Fibroblast of skin of left biceps (primary cell): ENCODE measurements at places on chromosomes 5 and 9.

- peak; percentile 11 for DNase-seq
Observed at GRCh38 chr5:79837761-79838551, 148.3 kb downstream of the CMYA5 start.

DNA sequence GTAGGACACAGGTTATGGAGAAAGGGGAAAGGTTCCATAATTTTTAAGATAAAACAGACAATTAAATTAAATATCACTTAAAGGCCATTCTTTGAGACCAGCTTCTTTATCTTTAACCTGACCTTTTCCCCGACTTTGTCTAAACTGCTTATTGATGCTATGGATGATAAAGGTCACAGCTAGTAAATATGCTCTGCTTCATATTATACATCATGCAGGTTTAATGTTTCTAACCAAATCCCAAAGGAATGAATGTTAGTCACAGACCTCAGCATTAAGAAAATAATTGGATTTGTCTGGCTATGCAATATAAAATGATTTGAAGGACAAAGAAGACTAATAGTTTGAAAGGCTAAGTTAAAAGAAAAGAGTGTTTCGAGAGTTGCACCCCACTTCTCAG lies 147.6 kb downstream of the ST8SIA4 start:
- no peak for DNase-seq

DNA sequence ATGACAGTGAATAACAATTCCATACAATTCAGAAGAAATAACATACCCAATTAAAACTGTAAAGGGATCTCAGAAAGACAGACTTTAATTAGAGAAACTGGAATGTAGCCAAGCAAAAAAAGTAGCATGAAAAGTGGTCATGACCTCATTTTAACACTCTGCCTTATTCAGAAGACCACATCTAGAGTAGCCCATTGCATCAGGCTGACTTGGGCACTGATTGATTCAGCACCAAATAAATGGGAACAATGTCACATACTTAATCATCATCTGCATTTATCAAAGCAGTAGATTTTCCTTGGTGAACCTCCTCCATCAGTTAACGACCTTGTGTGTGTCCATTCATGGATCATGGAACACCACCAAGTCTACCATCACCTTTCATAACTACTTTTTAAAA lies 992.1 kb downstream of the NR2F1-AS1 start:
- no peak for DNase-seq

DNA sequence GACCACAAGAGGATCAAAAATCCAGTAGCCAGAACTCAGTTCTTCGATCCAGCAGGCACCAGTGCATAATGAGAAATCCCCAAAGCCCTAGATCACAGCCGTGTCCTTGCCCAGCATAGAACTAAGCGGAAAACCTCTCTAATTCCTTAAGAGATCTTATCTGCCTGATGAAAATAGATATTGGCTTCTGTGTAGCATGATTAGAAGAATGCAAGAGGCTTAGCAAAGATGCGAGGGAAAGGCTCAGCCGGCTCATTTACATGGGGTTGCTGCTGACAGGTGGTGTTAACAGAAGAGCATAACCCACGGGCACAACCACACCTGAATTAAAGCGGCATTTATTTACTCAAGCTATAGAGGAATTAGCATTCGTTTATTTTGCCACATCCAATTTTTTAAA lies 400.0 kb upstream of the ADAMTS16 start:
- DNase-seq = no peak

GRCh38 chr9:35945341-35946018 lies 12.5 kb downstream of the OR2S2 start:
- DNase-seq = peak; percentile 64
